ENCODE measurements at places on chromosomes 12 and 14.

DNA sequence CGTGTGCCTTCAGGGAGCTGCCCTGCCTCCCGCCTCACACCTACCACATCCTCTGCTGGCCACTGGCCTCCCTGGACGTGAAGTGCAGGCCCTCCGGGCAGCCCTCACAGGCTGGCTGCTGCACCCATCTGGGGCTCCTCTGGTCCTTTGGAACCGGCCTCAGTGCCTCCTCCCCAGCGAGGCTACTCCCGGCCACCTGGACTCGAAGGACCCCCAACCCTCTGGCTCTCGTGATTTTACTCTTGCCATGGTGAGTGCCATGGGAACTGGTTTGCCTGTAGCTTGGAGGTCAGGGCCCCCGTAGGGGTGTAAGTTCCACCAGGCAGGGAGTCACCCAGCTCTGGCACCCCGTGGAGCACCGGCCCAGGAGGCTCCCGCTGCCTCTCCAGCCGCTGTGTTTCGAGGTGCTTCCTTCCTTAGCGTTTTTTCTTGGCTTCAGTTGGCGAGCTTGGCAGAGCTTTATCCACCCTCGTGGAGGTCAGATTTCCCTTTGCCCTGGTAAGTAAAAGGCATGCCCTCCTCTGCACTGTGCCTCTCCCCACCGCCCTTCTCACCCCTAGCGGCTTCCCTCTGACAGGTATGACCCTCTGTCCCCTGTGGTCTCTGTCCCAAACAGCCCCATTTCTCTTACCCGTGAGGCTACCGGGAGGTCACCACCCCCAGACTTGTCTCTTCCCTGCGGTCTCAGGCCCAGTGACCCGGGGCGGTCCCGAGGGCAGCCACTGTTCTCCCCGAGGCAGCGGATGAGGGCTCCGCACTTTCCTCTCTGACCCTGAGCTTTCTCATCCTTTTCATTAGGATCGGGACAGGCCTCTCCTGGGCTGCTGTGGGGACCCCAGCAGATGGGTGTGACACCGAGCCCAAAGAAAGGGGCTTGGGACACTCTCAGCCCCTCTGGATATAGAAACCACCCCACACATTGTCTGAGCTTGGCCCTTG, 203.1 kb upstream of the C14orf180 start:
- no peak for DNase-seq

DNA sequence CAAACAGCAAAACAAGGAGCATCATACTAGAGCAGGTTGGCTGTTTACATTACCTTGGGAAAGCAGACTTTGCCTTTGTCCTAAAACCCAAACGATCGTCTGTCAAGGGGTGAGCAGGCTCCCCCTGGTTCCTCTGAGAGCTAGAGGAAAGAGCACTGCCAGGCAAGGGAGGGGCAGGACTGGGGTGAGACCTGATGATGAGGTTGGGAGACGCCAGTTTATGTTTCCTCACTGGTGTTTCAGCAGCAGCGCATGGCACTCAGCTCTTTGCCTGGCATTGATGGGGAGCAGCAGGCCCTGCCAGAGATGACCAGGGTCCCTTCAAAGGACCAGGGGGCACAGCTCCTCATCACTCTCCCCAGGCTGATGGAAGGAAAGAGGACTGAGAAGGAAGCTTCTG, 7.9 kb upstream of the KRT2 start:
- no peak for DNase-seq

DNA sequence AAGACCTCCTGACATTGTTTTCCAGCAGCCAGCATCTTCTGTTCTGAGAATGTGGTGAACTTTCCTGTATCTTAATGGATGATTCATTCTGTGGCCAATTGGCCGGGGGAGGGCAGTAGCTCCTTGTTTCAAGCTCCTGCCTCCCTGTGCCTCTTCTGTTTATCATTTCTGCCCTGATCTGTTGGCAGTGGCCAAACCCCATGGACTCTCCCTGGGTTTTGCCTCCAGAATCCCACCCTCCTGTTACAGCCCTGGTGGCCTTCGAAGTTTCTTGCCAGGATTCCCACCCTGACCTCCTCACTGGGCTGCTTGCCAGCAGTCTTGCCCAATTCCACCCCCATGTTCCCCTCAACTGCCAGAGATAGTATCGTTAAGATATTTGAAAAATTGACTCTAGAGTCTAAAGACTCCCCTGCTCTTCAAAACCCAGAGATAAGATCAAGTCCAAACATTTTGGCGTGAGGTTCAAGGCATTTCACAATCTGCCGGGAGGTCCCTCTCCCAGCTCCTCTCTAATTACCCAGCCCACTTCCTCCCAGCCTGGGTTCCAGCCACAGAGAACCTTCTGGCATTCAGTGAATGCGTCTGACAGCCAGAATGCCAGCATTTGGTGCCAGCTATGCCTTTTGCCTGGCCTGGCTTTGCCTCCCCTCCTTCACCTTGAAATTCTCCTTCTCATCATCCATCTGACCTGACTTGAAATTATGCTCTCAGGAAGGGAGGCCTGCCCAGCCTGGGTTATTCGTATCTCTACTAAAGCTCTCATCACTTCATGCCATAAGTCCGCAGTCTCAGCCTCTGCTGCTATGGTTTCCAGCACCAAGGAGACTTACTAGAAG, 37.7 kb upstream of the TXNRD1 start:
- peak; percentile 93 for DNase-seq

GRCh38 chr12:132182206-132182710, 38.0 kb downstream of the NOC4L start:
- DNase-seq, result no peak

- no peak for DNase-seq
Observed at GRCh38 chr14:99419905-99420304, 60.8 kb downstream of the SETD3 start.

DNA sequence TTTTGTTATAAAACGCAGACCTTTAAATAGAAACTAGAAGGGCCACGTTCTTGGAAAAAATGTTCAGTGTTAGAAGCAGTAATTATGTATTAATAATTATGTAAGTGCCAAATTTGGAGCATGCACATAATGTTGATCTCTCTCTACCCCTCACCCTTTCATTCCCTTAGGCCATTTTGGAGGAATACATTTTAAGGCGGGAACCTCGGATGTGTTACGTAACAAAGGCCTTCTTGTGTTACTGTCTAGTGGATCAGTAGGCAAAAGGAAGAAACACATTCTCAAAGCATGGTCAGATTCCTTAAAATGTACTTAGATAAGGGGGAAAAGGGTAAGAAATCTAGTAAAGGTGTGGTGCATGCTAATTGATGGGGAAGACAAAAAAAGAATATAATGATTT, 52.7 kb downstream of the RASSF3 start:
- DNase-seq, result no peak

DNA sequence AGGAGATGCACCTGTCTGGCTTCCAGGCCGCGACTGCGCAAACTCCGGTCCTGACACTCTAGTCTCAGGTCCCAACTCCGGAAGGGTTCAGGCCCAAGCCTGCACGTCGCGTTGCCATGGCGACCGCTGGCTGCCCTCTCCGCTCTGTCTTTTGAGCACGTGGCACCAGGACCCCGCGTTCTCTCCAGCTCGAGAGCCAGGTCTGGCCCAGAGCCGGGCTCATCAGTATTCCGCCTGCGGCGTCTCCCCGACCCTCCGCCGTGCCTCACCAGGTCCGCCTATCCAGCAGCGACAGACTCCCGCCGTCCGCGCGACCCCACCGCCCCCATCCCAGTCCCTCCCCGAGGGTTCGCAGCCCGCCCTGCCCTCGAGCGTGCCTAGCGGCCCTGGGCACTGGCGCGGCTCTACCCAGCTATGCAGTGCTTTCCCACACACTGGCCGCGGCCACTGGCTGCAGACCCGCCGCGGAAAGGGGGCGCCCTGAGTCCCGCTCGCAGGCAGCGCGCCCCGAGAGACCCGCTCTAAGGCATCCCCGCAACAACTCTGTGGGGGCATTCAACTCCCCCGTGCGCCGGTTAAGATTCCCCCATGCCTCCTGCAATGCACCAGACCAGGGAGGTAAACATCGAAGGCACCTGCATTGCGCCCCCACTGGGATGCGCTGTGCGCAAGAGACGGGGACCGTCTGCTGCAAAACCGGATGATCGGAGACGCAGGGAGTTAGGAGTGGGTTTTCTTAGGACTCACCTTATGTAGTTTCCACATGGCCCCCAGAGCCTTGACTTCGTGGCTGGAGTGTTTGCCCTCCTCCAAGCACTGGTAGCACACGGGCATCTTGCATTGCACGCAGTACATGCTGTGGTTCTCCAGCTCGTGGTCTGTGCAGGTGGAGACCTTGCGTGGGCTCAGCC, 1.3 kb downstream of the TRIM9 start:
- DNase-seq, result no peak

DNA sequence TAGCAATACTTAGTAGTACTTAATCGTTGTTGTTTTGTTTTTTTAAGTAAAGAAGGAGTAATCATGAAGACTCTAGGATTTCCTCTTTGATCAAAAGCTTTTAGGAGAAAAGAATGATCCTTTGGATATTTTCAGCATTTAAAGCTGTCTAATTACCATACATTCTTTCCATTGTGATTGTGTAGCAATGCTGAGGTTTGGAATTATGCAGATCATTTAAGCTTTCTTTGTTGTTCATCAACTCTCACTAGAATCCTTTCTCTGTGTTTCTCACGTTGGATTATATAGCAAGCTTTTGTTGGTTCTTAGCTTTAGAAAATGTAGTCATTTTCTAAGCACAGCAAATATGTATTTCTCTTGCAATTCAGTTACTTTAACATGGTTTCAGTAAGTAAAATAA, 25.8 kb downstream of the CCDC91 start:
- no peak for DNase-seq

DNA sequence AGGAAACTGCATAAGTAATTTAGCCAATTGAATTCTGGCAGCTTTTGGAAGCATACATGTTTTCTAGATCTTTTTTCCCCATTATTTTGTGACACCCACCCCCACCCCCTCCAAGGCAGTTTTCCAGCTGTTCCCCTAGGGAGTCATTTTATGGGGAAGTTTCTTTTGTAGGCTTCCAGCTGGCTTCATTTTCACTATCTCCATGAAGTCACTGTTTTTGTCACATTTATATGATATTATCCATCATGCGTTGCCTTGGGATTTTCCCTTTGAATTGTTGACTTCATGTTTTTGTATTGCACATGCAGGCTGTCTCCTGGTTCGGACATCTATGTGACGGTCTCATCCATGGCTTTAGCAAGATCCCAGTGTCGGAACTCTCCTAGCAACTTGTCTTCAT, 233.6 kb upstream of the RGS6 start:
- no peak for DNase-seq

- DNase-seq, result no peak
Observed at GRCh38 chr12:1852076-1852475, 31.7 kb downstream of the LRTM2 start.

GRCh38 chr12:123997908-123998307, 24.9 kb downstream of the ZNF664 start:
- no peak for DNase-seq

GRCh38 chr12:20601668-20602280, 93.4 kb upstream of the SLCO1C1 start:
- DNase-seq, result peak; percentile 47

- peak; percentile 97 for DNase-seq
Observed at GRCh38 chr14:92659765-92660561, 88.5 kb downstream of the LGMN start.

GRCh38 chr14:81023095-81023710, 67.8 kb downstream of the TSHR start:
- DNase-seq, result no peak

DNA sequence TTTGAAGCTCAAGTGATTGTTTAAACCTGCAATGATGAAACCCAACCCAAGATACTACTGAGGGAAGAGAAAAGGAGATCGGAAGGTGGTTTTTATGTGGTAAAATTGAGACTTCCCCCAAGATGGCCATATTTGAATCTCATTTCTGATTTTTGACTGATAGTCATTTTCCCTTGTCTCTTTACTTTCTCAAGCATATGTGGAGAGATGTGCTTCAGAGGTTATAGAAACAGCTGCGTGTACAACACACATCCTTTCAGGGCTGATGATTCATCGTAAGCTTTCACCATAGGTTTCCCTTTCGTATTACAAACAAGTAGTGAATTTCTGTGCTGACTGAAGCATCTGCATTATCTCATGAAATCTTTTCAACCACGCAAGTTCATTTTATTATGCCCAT, 276.2 kb downstream of the EMP1 start:
- no peak for DNase-seq

DNA sequence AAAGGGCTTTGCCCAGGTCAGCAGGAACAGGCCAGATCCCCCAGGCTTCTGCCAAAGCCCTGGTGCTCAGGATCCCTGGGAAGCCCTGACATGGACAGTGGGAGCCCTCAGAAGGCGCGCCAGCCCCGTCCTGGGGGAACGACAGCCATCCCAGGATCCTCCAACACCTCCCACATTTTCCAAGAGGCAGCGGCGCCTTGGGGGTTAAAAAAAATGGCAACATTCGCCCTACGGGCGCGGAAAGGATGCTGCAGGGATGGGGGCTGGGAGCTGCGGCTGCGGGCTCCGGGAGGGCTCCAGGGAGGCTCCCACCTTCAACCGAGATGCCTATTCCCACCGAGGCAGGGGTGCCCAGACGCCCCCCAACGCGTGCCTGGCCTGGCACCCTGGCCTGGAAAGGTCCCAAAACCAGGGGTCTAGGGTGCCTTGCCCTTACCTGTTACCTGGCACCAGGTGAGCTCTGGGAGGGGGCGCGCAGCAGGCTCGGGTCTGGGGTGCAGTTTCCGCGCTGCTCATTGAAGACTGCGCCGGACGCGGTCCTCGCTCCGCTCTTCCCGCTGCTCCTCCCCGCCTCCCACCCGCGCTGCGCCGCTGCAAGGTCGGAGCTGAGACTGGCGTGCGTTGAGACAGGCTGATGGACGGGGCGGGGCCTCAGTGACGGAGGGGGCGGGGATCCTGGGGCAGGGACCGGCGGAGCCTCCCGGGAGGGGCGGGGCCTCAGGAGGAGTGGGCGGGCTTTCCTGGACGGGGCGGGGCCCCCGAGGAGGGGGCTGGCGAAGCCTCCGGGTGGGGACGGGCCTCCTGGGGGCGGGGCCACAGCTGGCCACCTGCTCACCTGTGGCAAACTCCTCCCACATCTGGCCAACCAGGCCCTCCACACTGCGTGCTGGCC, at the start of gene ABCB9:
TSS of gene ABCB9 (minus strand) at position 613 of the 892 bp plus-strand sequence. CDS start 6,228 bp downstream, outside the sequence.
- DNase-seq, result peak; percentile 91

GRCh38 chr12:27535318-27535717, 11.3 kb downstream of the PPFIBP1 start:
- no peak for DNase-seq

- no peak for DNase-seq
Observed at GRCh38 chr12:59936534-59936933, 340.7 kb downstream of the SLC16A7 start.

DNA sequence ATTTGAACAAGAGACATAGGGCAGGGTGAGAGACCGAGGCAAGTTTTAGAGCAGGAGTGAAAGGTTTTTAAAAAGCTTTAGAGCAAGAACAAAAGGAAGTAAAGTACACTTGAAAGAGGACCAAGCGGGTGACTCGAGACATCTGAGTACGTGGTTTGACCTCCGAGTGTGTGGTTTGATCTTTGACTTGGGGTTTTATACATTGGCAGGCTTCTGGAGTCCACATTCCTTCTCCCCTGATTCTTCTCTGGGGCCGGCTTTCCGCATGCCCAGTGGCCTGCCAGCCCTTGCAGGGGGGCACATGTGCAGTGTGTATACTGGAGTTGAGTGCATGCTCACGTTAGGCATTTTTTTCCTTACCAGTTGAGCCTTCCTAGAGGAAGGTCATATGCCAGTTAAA, 96.3 kb downstream of the SLC15A4 start:
- no peak for DNase-seq

- DNase-seq, result no peak
Observed at GRCh38 chr12:53782093-53782703, 30.4 kb upstream of the CISTR start.

GRCh38 chr14:42090122-42090521, 483.4 kb downstream of the LRFN5 start:
- DNase-seq, result no peak

GRCh38 chr12:124252964-124253363, 41.9 kb upstream of the RFLNA start:
- no peak for DNase-seq

Data from inflammatory macrophage (primary cell).